ENCODE measurements at places on chromosomes 11 and 22.

- DNase-seq, result no peak
Observed at GRCh38 chr11:111259896-111260295, 14.4 kb downstream of the POU2AF2 start.

DNA sequence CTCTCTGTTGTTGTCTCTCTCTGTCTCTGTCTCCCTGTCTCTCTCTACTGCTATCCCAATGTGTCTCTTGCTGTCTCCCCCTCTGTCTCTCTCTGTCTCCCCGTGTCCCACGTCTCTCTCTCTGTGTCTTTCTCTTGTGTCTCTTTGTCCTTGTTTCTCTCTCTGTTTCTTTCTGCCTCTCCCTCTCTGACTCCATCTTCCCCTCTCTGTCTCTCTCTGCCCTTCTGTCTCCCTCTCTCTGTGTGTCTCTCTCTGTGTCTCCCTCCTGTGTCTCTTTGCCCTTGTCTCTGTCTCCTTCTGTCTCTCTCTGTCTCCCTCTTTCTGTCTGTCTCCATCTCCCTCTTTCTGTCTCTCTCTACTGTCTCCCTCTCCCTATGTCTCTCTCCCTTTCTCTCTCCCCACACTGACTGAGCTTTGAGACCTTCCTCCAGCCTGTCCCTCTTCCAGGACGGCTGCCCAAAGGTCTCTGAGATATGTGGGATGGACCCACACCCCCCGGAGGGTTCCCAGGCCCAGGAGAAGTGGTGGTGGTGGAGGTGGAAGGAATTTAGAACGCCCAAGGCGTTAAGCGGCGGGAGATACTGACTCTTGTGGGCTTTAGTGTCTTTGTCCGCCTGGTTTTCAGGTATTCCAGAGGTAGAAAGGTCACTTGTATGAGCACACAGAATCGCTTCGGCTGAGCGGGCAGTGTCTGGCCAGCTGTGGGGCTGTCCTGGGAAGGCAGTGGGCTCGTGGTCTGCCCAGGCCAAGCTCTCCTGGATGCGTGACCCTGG lies 65.5 kb upstream of the CCND1 start:
- DNase-seq, result no peak

DNA sequence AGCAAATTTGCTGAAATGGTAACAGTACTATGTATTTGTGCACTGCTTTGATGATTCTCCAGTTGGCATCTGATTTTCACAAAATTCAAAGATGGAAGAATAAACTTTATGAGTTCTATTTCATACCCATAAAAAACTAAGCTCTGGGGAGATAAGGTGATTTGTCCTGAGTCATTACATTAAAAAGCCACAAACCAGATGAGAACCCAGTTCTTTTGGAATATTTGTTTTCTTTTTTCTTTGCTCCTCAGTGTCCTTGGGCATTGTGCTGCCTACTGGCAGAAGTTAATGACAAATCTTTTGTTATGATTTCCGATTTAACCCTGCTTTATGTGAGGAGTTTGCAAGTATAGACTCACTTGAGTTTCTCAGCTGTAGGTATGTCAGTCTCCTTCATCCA lies 45.4 kb upstream of the AMOTL1 start:
- DNase-seq, result no peak

DNA sequence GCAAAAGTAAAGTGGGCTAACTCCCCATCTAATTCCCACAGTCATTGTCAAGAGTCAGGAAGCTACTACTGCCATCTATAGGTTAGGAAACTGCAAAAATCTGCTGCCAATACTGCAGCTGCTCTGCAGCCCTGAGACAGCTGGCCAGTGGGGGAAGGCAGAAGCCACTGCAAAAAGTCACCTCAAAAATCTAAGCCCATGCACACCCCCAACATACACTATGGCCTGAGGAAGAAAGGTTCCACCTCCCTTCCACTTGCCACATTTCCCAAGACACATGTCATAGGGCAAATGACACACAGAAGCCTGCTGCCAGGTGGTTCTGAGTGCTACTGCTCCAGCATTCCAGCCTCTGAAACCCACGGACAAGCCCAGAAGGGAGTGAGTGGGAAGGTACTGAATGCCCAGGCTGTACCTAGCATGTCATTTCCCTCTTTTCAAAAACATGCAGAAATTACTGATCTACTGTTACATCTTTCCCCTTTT lies 36.9 kb downstream of the DGCR2 start:
- no peak for DNase-seq

- no peak for DNase-seq
Observed at GRCh38 chr11:123055191-123055901, 6.6 kb downstream of the HSPA8 start.

GRCh38 chr11:74819400-74819799 lies 70.8 kb downstream of the RNF169 start:
- DNase-seq, result no peak

All from BJ (cell line).